GM23338 (cell line): ENCODE measurements at places on chromosomes 11 and 22. TPM values are rescaled to one million over a fixed set of nuclear protein-coding genes. Genes with fewer than 3 reads are reported as not detected.

Gene OTOG
- 0.52 and 0.78 TPM in 2 replicates for total RNA-seq

Gene TEX54
- not detected in 2 replicates for total RNA-seq

- no peaks in the 10 kb centered on the region for H3K36me3 ChIP-seq
- peaks cover 82% of the 10 kb centered on the region for H3K27me3 ChIP-seq
- H3K4me1 ChIP-seq = peaks cover 5% of the 10 kb centered on the region; the same call in 1 of the 2 replicates
- peak; percentile 82 for DNase-seq
- H3K27ac ChIP-seq = no peak overlapping the region
These were observed 866 bp downstream of the GP1BB start for GRCh38 chr22:19723983-19724827.

DNA sequence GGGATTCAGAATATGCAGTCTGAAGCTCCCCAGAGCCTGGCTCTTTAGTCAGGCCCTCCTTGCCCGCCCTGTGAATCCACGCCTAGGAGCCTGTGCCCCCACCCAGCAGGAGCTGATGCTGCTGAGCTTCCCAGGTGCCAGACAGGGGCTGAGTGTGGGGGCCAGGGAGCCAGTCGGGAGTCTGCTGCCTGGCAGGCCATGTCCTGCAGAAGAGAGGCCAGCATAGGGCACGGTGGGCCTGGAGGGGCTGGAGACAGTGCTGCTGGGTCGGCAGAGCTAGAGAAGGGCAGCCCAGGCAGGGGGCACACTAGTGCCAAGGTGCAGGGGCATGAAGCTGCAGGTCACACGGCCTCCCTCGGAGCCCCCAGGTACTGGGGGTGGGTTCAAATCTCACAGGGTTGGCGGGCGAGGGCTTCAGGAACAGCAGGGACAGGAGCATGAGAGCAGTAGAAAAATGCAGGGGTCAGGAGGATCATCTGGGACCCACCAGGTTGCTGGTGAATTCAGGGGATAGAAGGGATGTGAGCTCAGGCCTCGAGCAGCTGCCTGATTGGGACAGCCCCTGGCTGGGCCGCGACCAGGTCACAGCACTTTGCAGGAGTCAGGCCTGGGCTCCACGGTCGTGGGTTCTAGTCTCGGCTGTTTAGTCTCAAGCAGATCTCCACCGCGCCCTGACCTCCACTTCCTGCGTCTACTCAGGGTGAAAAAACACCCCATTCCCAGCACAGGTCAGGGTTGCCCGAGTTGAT is 4.1 kb upstream of the SEPTIN5 start:
- peaks cover 22% of the 10 kb centered on the region for H3K27me3 ChIP-seq
- no peaks in the 10 kb centered on the region for H3K36me3 ChIP-seq
- H3K27ac ChIP-seq = no peak overlapping the region
- H3K4me3 ChIP-seq = no peak overlapping the region
- no peak for DNase-seq
- peaks cover 10% of the 10 kb centered on the region for H3K4me1 ChIP-seq

DNA sequence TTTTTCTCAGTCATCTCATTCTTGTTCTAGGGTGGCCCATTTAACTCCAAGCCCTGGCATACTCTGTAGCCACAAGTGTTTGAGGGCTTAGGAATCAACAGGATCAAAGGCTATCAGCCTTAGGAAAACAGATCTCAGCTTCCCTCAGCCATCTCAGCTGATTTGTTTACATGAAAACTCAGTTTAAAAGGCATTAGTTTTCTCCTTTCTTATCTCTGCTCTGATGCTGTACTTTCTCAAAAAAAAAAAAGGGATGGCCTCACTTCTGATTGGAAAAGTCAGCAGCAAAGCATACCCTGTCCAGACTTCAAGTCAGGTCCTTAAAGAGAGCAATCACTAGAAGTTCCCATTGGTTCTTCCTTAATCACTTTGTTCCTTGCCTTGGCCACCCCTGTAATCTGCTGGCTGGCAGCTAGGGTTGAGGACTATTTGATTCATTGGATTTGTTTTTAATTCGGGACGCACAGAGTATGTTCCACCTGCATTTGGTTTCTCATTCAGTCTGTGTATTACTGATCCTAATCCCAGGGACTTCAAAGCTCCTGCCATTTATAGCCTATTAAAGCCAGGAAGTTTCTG is 102.8 kb downstream of the EXT2 start:
- no peak for DNase-seq
- no peaks in the 10 kb centered on the region; the same call in 1 of the 2 replicates for H3K36me3 ChIP-seq
- peaks cover 38% of the 10 kb centered on the region for H3K4me1 ChIP-seq
- no peaks in the 10 kb centered on the region for H3K27me3 ChIP-seq

DNA sequence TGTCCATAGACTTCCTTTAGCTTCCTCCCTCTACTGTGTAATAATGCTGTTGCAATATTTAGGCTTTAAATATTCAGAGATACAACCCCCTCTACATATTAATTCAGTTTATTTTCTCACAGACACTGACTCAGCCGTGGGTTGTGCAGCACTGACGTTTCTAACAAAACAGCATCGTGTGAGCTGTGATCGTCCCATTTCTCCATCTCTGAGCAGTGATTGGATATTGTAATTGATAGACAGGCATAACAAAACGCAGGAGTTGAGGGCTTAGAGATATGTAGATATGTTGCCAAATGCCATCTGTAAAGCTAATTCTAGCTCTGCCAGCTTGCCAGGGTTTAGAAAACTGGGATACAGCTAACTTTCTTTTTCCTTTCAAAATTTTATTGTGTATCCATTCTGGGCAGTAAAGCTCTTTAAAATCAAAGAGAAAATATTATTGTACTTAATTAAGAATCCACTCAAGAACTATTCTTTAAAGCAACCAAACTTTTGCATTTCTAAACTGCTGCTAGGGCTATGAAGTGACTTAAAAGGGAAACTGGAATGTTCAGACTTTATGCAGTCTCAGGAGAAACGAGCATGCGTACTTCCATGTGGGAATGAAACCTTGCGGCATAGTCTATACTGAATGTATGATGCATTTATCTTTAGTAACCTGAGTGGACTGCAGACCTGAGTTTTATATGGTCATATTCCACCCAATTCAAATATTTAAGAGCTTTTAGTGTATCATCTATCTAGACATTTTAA is 22.7 kb downstream of the BTBD10 start:
- peak overlapping the region; percentile 28 for H3K4me3 ChIP-seq
- 0 out of 2 replicates have a peak overlapping the region, but pooled peaks have one; percentile 1 for H3K27ac ChIP-seq
- no peaks in the 10 kb centered on the region for H3K27me3 ChIP-seq
- peak; percentile 54 for DNase-seq
- no peaks in the 10 kb centered on the region for H3K36me3 ChIP-seq

DNA sequence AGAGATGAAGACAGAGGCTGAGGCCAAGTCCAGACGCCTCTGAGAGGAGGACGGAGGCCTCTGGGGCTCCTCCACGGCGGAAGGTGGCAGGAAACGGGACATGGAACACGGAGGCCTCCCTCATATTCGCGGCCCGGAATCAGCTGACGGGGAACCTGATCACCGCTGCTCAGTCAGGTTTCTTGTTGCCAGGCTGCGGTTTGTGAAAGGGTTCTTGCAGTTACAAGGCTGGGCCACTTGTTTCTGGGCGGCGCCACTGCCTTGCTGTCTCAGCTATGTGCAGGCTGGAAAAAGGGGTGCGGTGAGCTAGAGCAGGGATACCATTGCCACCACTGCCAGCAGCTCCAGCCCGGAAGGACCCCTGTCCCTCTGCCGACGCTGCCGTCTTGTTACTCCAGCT is 10.0 kb upstream of the MMP1 start:
- H3K36me3 ChIP-seq = no peaks in the 10 kb centered on the region
- H3K27ac ChIP-seq = no peak overlapping the region
- peaks cover 18% of the 10 kb centered on the region; the same call in 1 of the 2 replicates for H3K4me1 ChIP-seq
- peak overlapping the region; percentile 38 for H3K4me3 ChIP-seq
- no peaks in the 10 kb centered on the region for H3K27me3 ChIP-seq

DNA sequence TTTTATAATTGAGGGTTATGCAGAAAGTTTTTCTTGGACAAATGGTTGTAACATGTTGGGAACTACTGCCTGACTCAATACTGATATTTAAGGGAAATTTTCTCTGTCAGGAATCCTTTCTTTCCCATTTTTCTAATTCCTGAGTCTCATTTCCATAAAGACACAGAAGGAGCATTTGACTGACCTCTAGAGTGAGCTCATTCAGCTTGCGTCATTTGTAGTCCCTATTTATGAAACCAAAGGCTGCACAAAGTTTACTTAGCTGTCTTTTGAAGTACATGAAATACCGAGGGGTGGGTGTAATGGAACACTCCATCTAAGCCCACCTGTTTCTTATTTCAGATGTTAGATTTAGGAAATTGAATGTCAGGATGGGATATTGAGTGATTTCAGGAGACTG is 359.5 kb upstream of the C11orf87 start:
- H3K27ac ChIP-seq = no peak overlapping the region
- H3K4me3 ChIP-seq = no peak overlapping the region
- peaks cover 7% of the 10 kb centered on the region; the same call in 1 of the 2 replicates for H3K4me1 ChIP-seq

GRCh38 chr11:11117730-11118129 is 235.3 kb downstream of the CSNK2A3 start:
- H3K27me3 ChIP-seq = no peaks in the 10 kb centered on the region
- H3K36me3 ChIP-seq = no peaks in the 10 kb centered on the region
- no peak overlapping the region for H3K4me3 ChIP-seq
- no peak overlapping the region for H3K27ac ChIP-seq
